ENCODE measurements at places on chromosomes 11 and 22. TPM values are rescaled to one million over a fixed set of nuclear protein-coding genes. Genes with fewer than 3 reads are reported as not detected.

DNA sequence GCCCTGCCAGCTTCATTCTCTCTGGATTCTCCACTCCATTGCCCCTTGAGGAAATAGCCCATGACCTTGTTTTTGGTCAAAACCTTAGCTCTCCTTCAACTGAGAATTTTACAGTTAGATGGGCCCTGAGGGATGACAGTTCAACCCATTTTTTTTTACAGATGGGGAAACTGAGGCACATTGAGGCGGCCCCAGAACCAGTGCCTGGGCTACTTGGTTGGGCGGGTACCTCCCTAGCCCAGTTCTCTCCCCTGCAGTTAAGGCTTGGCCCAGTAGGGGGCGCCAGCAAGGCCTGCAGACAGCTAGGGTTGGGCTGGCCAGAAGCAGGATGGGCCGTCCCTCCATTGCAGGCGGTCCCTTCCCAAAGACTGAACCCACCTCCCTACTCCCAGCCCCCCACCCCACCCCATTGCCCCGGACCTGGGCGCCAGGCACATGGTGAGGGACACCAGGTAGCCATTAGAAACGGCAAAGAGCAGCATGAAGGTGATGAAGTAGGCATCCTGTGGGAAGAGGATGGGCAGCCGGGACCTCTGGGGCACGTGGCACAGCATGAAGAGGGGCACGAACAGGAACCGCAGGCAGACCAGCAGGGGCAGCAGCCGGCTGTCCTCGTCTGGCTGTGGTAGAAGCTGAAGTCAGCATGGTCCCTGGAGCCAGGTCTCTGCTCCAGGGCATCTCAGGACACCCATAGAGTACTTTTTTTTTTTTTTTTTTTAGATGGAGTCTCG, 7.6 kb downstream of the SLC29A2 start:
- H3K27me3 ChIP-seq, result no peaks in the 10 kb centered on the region
- no peak overlapping the region for H3K27ac ChIP-seq
- no peaks in the 10 kb centered on the region for H3K4me1 ChIP-seq
- H3K36me3 ChIP-seq, result peaks cover 49% of the 10 kb centered on the region

DNA sequence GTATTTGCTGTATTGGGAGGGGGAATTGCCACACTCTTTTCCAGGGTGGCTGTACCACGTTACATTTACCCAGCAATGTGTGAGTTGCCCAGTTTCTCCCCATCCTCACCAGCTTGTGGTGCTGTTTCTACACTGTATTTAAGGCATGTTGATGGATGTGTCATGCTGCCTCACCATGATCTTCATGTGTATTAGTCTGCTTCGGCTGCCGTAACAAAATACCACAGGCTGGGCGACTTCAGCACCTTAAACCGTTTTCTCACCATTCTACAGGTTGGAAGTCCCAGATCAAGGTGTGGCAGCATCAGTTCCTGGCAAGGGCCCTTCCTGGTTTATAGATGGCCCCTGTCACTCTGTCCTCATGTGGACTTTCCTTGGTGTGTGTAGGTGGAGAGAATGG, 169.7 kb downstream of the IGLL1 start:
- H3K27ac ChIP-seq, result no peak overlapping the region
- H3K4me1 ChIP-seq, result no peaks in the 10 kb centered on the region
- H3K4me3 ChIP-seq, result no peak overlapping the region
- H3K36me3 ChIP-seq, result no peaks in the 10 kb centered on the region
- H3K27me3 ChIP-seq, result no peaks in the 10 kb centered on the region

DNA sequence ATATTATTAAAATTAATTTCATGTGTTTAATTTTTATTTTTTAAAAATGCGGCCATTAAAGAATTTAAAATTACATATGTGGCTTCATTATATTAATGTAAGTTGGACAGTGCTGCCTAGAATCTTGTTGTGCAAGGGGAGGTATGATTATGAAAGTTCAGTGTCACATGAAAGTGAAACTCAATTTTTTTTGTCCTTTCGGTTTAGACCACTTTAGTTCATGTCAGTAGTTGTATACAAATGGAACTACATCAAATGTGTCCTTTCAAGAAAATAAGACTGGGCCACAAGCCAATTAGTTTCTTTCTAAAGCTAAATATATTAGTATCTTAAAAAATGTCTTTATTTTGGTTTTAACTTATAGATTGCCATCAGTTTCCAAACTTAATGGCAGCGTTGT, 35.7 kb downstream of the TBCEL start:
- H3K4me3 ChIP-seq, result no peak overlapping the region
- no peaks in the 10 kb centered on the region for H3K4me1 ChIP-seq
- DNase-seq, result peak; percentile 36
- H3K27me3 ChIP-seq, result no peaks in the 10 kb centered on the region
- H3K36me3 ChIP-seq, result peaks cover 9% of the 10 kb centered on the region

DNA sequence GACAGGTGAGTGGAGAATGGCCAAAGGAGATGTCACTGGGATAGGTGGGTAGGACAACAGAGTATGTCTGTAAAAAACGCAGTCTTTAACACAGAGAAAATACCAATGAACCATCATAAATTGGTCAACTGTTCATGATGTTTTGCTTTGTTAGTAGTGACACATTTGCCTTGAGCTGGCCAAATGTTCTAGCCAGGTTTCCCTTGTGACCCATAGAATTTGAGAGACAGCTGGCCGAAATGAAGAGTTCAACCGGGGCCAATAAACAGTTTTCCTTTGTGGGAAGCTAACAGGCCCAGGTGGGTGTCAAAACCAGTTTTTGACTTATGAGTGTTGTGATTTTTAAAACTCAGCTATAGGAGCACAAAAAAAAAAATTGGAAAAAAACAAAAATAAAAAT, 116.6 kb upstream of the BID start:
- no peak overlapping the region for H3K4me3 ChIP-seq
- peak overlapping the region; percentile 80 for H3K27ac ChIP-seq
- H3K36me3 ChIP-seq, result peaks cover 31% of the 10 kb centered on the region
- peaks cover 61% of the 10 kb centered on the region for H3K4me1 ChIP-seq
- H3K27me3 ChIP-seq, result no peaks in the 10 kb centered on the region
- no peak for DNase-seq

GRCh38 chr22:31082606-31083376, 1.7 kb downstream of the SMTN start:
- peaks cover 37% of the 10 kb centered on the region for H3K36me3 ChIP-seq
- H3K27ac ChIP-seq, result peak overlapping the region; percentile 87
- peak overlapping the region; percentile 92 for H3K4me3 ChIP-seq
- peaks cover 55% of the 10 kb centered on the region for H3K4me1 ChIP-seq
- H3K27me3 ChIP-seq, result no peaks in the 10 kb centered on the region

GRCh38 chr22:32248276-32248675, 6.9 kb downstream of the SLC5A4 start:
- H3K27me3 ChIP-seq, result no peaks in the 10 kb centered on the region
- no peak for DNase-seq

DNA sequence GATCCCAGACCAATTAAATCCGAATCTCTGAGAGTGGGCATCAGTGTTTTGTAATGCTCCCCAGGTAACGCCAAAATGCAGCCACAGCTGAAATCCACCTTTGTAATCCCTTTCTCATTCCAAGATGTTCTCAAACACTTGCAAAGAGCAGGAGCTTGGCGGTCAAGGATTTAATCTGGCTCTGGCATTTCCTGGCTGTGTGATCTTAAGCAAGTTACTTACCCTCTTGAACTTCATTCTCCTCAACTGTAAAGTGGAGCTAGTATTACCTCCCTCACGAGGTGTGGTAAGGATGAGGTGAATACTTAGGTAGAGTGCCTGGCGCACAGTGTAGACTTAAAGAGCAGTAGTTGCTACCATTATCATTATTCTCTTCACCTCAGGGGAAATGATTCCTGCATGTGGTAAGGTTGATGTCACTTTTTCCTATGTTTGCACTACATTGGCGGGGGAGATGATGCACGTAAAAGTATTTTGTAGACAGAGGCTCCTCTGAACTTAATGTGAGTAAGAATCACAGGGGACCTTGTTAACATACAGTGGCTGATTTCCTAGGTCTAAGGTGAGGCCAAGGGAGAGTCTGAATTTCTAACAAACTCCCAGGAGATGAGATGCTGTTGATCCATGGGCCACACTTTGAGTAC, 210.4 kb upstream of the PITPNB start:
- H3K4me3 ChIP-seq, result no peak overlapping the region
- H3K27ac ChIP-seq, result no peak overlapping the region
- H3K4me1 ChIP-seq, result no peaks in the 10 kb centered on the region
- no peak for DNase-seq

DNA sequence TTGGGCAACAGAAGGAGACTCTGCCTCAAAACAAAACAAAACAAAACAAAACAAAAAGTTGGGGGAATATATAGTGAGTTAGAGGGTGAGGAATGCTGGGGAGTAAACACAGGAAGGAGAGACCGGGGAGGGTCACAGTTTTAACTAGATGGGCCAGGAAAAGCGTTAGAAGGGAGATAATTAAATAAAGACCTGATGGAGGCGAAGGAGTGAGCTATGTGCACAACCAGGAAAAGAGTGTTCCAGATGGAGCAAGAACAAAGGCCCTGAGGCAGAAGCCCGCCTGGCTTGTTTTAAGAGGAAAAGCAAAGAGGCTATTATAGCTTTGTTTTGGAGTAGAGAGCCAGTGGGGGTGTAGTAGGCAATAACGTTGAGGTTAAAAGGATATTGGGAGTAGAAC, 4.8 kb upstream of the PLA2G6 start:
- no peak overlapping the region for H3K4me3 ChIP-seq
- H3K36me3 ChIP-seq, result no peaks in the 10 kb centered on the region
- H3K4me1 ChIP-seq, result peaks cover 12% of the 10 kb centered on the region
- no peak for DNase-seq
- no peaks in the 10 kb centered on the region for H3K27me3 ChIP-seq

DNA sequence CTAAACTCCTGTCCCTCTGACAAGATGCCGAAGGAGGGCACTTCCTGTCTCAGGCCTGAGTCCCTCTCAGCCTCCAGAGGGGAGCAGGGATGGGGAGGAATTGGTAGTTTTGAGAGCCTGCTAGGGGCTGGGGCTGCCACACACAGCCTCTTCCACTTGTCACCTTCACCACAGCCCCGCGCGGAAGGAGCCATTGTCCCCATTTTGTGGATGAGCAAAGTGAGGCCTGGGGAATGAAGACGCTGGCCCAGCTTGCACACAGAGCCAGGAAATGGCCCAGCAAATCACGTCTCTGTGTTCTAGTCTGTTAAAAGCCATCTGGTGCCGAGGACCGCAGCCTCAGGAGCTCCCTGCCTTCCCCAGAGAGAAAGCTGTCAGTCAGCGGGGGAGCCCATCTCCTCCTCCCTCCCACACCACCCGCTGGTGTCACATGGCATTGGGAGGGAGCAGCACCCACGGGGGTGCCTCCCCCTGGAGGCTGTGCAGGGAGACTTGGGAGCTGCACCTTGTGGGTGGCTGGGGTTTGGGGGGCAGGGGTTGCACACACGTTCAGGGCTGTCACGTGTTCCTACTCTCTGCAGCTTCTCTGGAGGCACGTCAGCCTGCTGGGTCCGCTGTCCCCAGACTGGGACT, 34.6 kb downstream of the RASD2 start:
- no peak for DNase-seq
- H3K36me3 ChIP-seq, result no peaks in the 10 kb centered on the region
- no peaks in the 10 kb centered on the region for H3K27me3 ChIP-seq
- no peaks in the 10 kb centered on the region for H3K4me1 ChIP-seq
- H3K27ac ChIP-seq, result no peak overlapping the region
- no peak overlapping the region for H3K4me3 ChIP-seq

- H3K27ac ChIP-seq, result no peak overlapping the region
- H3K4me1 ChIP-seq, result peaks cover 14% of the 10 kb centered on the region
- H3K27me3 ChIP-seq, result peaks cover 19% of the 10 kb centered on the region
These were observed 1.2 kb downstream of the USP2 start for GRCh38 chr11:119380160-119380826.

DNA sequence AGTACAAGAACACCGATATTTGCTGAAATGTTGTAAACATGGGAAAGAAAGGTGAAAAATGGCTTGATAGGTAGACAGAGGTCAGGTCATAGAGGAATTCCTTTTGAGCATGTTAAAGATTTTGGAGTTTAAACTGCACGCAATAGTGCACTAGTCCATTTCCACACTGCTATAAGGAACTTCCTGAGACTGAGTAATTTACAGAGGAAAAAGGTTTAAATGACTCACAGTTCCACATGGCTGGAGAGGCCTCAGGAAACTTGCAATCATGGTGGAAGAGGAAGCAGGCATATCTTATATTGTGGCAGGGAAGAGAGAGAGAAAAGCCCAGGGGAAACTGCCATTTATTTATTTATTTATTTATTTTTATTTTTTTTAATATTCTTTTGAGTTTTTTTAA, 5.0 kb downstream of the OR10A5 start:
- H3K27me3 ChIP-seq, result no peaks in the 10 kb centered on the region
- H3K4me3 ChIP-seq, result no peak overlapping the region
- no peaks in the 10 kb centered on the region for H3K36me3 ChIP-seq
- DNase-seq, result no peak

DNA sequence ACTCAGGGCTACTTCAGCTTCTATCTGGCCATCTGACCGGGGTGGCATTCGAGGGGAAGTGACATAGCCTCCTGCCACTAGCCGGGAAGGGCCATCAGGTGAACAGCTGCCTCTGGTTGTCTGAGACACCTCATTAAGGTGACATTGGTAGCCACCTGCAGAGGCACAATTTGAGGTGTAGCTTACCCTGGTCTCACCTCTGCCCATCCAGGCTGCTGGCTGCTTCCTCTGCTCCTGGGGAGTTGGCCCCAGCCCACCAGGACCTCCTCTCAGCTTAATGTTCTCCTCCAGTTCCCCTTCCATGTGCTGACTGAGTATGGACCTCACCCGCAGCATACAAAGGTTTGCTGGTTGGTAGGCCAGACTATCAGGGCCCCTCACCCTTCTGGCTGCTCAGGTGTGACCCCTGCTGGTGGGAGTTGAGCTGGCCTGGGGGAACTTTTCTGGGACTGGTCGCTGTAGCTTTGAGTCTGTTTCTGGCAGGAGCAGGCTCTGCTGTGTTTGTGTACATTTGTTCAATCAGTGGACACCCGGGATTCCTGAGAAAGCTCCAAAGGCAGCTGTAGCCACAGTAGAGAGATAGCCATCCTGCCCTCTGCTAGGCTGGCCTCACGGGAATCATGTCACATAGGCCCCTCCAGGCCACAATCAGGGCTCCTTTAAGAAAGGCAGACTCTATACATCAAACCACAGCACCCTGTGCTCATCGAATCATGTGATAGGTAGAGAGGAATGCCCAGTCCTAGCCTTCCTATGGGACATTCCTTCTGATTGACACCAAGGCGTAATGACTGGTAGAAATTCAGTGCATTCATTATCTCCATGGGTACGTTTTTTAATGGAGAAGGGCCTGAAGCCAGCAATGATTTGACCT, 295.1 kb upstream of the PLET1 start:
- peaks cover 5% of the 10 kb centered on the region for H3K27me3 ChIP-seq
- no peak overlapping the region for H3K4me3 ChIP-seq
- no peak overlapping the region for H3K27ac ChIP-seq

GRCh38 chr11:79097246-79097875, 343.5 kb downstream of the TENM4 start:
- no peak overlapping the region for H3K4me3 ChIP-seq
- H3K36me3 ChIP-seq, result no peaks in the 10 kb centered on the region
- no peak for DNase-seq
- H3K27ac ChIP-seq, result no peak overlapping the region
- no peaks in the 10 kb centered on the region for H3K27me3 ChIP-seq

GRCh38 chr22:45917146-45917545, 59.8 kb downstream of the WNT7B start:
- H3K4me1 ChIP-seq, result no peaks in the 10 kb centered on the region
- H3K27ac ChIP-seq, result no peak overlapping the region
- no peaks in the 10 kb centered on the region for H3K27me3 ChIP-seq
- DNase-seq, result no peak
- H3K4me3 ChIP-seq, result no peak overlapping the region

GRCh38 chr11:36452236-36452940, 57.7 kb downstream of the TRAF6 start:
- H3K4me1 ChIP-seq, result peaks cover 64% of the 10 kb centered on the region
- no peaks in the 10 kb centered on the region for H3K27me3 ChIP-seq
- peak overlapping the region; percentile 50 for H3K27ac ChIP-seq
- DNase-seq, result no peak
- peaks cover 78% of the 10 kb centered on the region for H3K36me3 ChIP-seq
- no peak overlapping the region for H3K4me3 ChIP-seq

Gene VPS37C
- polyA plus RNA-seq, result 32.0 TPM

Gene ELMOD1
- polyA plus RNA-seq, result 0.43 TPM

Gene OR10D3
- polyA plus RNA-seq, result not detected

Gene OR8A1
- polyA plus RNA-seq, result not detected

Gene MYOD1
- polyA plus RNA-seq, result 0.10 TPM

Gene FXYD6
- 78.3 TPM for polyA plus RNA-seq

All from large intestine (tissue), 12 donors.